ENCODE measurements at places on chromosomes 6 and 20. TPM values are rescaled to one million over a fixed set of nuclear protein-coding genes. Genes with fewer than 3 reads are reported as not detected.

- DNase-seq, result no peak
Measured at GRCh38 chr20:50892394-50892793, 38.8 kb downstream of the ADNP start.

DNA sequence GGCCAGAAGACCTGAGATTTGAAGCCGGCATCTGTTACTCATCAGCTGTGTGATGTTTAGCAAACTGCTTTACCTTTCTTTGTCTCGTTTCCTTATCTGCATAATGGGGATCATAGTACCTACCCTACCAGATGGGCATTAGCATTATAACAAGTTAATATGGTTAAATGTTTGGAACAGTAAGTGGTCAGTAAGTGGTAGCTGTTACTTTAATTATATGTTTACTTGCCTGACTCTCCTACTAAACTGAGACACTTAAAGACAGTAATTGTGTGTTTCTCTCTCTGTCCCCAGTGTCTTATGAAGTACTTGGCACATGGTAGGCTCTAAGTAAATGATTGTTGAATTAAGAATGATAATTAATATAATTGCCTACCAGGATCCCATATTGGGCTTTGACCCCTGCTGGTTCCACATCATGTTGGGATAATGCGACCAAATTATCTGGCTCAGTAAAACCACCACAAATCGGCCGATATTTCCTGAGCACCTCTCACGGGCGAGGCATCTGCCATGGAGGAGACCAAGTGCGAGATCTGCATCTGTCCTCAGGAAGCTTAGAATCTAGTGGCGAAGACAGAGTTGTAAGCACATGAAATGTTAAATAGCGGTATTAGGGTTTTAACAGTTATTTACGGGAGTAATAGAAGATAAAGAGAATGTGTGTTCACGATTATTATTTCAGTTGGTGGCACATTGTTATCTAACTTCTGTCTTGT is 31.4 kb downstream of the PTK7 start:
- no peak for DNase-seq

GRCh38 chr6:117441824-117442264 is 16.1 kb upstream of the ROS1 start:
- no peak for DNase-seq

- no peak for DNase-seq
Measured at GRCh38 chr6:123168892-123169773, 173.1 kb downstream of the CLVS2 start.

The FRK gene
- total RNA-seq, result not detected

The COL12A1 gene
- not detected for total RNA-seq
